ENCODE measurements at places on chromosomes 11 and 22. TPM values are rescaled to one million over a fixed set of nuclear protein-coding genes. Genes with fewer than 3 reads are reported as not detected.
A peak's percentile ranks its signal among the peaks of the same experiment; 100 is the strongest.

DNA sequence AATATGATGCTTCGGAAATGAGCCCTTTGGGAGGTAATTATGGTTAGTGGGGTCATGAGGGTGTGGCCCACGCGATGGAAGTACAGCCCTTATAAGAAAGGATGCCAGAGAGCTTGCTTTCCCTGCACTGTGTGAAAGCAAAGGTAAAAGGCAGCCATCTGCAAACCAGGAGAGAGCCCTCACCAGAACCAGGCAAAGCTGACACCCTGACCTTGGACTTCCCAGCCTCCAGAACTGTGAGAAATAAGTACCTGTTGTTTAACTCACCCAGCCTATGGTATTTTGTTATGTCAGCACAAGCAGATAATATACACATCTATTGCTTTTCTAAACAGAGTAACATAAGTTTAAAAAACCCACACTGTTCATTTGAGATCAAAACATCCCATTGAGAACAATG lies 50.7 kb downstream of the SYN3 start:
- no peak for DNase-seq

DNA sequence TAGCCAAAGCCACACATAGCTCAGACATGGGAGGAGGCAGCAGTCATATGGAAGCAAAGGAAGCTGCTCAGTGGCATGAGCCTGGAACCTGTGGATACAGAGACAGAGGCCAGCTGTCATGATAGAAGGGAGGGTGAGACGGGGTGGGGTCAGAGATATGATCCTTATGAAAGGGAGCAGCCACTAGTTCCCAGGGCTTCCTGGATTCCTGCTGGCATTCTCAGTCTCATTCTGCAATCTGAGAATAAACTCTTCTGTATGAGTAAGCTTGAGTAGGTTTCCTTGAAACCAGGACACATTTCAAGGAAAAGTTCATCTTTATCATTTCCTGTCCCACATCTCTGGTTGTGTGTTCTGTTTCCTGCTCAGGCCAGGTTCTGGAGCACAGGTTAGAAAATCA lies 220.2 kb upstream of the SNX19 start:
- no peak for DNase-seq

GRCh38 chr11:100619484-100619883 lies 67.6 kb upstream of the ARHGAP42 start:
- no peak for DNase-seq

- no peak for DNase-seq
Measured at GRCh38 chr22:26525946-26526564, 13.8 kb upstream of the TFIP11 start.

DNA sequence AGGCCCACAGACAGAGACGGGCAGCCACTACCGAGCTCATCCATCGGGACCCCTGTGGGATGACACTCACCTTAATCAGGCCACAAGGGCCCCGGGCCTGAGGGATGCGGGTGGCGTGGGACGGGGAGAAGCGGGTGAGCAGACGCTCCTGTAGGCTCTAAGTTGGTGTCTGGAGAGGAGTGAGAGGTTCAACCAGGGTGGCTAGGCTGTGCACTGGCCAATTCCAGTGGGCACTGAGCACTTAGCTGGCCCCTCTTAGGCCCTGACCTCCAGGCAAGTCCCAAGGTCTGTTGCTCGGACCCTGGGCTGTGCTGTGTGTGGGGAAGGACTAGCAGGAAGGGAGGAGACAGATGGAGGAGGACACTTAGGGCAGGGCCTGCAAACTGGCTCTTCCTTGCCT lies 139.3 kb downstream of the ST3GAL4 start:
- no peak for DNase-seq

Gene SAA4
- not detected for total RNA-seq

- DNase-seq, result no peak
Measured at GRCh38 chr22:24512043-24512442, 16.9 kb downstream of the UPB1 start.

DNA sequence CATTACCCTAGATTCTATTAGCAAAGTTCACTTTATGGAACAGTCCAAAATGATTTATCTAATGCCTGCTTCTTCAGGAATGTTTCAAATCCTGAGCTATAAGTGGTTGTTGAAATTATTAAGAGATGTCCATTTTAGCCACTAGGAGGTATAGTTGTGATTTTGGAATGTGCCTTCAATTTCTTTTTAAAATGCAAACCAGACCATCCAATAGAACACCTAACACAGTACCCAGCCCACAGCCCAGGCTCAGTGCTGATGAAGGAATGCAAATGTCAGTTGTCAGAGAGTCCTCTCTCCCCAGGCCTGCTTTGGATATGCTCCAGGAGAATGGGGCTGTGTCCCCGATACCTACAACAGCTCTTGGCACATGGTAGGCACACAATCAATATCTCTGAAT lies 85.8 kb upstream of the E2F8 start:
- DNase-seq, result no peak

Gene TRIM51G
- total RNA-seq, result 0.41 TPM

- no peak for DNase-seq
Measured at GRCh38 chr11:48182860-48183526, 33.6 kb upstream of the OR4B1 start.

GRCh38 chr11:14417617-14418374 lies 58.8 kb upstream of the RRAS2 start:
- DNase-seq, result no peak

- DNase-seq, result no peak
Measured at GRCh38 chr22:47168900-47169800, 406.7 kb downstream of the TBC1D22A start.

- no peak for DNase-seq
Measured at GRCh38 chr11:69460540-69461257, 20.8 kb upstream of the LINC01488 start.

Gene TSSK2
- total RNA-seq, result not detected

DNA sequence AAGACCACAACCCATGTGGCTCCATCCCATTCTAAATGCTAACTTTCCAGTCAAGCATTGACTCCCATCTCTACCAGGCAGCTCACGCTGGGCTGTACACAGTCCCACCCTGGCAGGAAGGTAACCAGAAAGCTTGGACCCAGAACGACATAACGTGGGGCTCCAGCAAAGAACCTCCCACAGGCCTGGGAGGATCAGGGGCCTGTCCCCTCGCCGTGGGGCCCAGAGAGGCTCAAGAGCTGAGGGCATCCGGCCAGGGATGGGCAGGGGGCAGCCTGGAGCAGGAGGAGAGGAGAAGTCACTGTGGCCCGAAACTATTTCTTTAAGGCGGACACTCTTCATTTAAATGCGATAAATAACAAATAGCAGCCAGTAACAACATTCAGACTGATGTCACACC lies 169.9 kb downstream of the SHANK2 start:
- DNase-seq, result no peak

DNA sequence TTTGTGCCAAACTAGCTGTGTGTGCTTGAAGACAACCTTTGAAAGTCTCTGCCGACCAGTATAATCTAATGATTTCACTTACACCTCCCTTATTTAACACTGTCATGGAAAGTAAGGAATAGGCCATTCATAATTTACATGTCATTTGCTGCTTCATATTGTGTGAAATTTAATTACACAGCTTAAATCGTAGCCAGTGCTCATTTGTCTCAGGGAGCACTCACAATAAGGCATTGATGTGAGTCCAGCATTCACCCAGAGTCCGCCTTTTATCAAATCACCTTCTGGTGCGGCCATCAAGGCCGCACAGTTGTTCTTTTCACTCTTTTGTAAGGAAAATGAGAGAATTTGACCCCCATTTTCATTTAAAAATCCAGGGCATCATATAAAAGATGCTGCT lies 46.9 kb downstream of the PAX6 start:
- no peak for DNase-seq

Gene NCR3LG1
- total RNA-seq, result 10.2 TPM

GRCh38 chr11:64736654-64737053 lies 7.3 kb downstream of the RASGRP2 start:
- DNase-seq, result no peak

GRCh38 chr11:13206086-13206640 lies 71.4 kb upstream of the BMAL1 start:
- no peak for DNase-seq

GRCh38 chr22:21013657-21014201 lies 1.2 kb upstream of the P2RX6 start:
- no peak for DNase-seq

Gene TMEM45B
- 0.41 TPM for total RNA-seq

DNA sequence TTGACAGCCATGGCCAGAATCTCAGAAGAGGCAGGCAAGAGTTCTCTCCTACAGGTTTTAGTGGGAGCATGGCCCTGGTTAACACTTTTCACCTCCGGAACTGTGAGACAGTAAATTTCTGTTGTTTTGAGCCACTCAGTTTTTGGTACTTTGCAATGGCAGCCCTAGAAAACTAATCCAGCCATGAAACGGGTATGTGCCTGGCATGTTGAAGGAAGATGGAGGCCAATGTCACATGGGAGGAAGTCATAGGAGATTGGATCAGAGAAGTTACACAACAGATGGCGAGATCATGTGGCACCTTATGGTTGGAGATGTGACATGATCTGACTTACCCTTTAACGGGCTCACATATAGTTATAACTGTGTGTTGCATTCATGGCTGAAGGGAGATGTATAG lies 63.2 kb upstream of the EED start:
- DNase-seq, result no peak

GRCh38 chr11:86214710-86215109 lies 29.8 kb upstream of the EED start:
- no peak for DNase-seq

GRCh38 chr11:68031144-68031464 lies 623 bp downstream of the NDUFS8 start:
- no peak for DNase-seq

GRCh38 chr22:50236731-50237409 lies 8.0 kb downstream of the TUBGCP6 start:
- no peak for DNase-seq

GRCh38 chr11:96061730-96062129 lies 137.8 kb upstream of the MTMR2 start:
- no peak for DNase-seq

- DNase-seq, result no peak
Measured at GRCh38 chr11:27501100-27501499, 5.5 kb downstream of the LIN7C start.

DNA sequence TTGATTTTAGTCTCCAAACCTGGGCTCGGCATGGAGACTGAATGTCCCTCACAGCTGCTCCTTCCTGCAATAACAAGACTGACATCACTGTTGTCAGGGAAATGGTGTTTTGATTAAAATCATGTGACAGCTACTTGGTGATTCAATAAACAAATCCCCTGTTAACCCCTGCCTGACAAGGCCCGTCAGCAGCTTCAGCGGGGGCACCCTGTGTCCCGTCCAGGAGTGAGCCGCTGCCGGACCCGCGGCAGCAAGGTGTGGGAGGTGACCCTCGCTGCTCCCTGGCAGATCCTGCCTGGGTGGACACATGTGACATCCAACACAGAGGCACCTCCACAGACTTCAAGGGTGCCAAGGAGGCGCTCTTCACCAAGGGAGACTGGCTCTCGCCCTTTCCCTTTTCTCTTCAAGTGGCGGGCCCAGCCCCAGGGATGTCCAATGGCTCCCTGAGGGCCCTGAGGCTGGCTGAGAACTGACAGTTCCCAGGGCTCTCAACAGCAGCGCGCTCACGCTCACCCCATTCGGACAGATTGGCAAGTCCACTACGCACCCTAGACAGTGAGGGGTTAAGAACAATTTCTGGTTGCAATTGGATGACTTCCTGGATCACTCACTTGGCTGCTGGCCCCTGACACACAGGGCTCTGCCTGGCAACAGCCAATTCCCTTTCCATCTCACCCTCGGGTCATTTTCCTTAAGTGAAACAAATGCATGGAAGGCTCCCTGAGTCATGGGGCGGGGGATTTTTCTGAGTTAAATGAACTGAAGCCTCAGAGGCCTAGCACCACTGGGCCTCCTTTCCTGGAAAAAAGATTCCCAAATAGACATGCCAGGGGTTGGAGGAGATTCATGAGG lies 30.7 kb downstream of the PPP2R1B start:
- DNase-seq, result peak; percentile 50

Gene SPTBN2
- total RNA-seq, result 170 TPM

Gene ELMOD1
- total RNA-seq, result 118 TPM

DNA sequence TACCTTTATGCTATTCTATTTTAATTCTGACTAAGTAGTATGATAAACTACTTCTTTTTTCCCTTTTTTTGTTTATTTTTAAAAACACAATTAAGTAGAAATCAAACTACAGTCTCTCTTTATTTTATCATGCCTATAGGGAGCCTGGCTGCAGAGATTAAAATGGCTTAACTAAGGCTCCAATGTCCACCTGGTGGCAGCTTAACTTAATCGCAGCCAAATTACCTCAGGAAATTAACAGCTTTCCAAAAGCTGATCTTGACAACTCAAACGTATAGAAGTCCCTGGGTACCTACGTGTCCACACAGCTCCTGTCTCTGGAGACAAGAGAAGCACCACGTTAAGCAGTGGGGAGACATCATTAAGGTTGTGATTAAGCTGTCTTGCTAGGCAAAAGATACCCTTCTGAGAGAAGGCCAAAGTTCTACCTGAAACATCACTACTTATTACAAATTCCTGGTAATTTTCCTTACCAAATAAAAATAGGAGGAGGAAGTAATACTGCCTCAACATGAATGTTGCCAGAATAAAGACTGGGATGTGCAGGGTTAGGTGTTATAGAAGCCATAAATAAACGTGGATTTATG lies 63.2 kb upstream of the SNX19 start:
- no peak for DNase-seq

DNA sequence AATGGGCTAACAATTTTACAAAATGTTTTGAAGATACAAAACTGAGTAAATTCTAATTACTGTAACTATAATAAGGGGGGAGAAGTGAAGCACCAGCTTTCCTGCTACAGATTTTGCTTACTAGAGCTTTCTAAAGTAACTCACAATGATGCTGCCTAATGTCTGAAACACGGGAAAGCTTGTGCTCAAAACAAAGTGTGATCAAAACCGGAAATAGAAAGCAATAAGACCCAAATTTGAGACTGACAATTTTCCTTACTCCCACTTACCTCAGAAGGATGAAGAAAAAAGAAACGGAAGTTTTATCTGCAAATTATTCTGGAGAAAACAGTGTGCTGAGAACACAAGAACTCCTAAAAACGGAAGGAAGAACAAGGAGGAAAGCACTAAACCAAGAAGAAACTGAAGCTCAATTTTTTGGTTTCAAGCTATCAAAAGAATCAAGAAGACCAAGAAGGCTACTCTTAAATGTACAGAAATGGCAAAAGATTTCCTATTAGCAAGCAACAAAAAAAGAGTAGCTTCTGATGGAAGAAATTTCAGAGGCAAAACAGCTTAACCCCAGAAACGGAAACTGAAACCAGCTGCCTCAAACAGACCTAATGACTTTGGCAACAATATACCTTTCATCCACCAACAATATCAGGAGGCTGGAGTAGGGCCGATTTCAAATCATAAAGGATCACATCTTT lies 33.4 kb downstream of the AMBRA1 start:
- DNase-seq, result no peak

Gene DKK3
- 225 TPM for total RNA-seq

Gene TUB
- total RNA-seq, result 83.2 TPM

Gene TRIM48
- not detected for total RNA-seq

DNA sequence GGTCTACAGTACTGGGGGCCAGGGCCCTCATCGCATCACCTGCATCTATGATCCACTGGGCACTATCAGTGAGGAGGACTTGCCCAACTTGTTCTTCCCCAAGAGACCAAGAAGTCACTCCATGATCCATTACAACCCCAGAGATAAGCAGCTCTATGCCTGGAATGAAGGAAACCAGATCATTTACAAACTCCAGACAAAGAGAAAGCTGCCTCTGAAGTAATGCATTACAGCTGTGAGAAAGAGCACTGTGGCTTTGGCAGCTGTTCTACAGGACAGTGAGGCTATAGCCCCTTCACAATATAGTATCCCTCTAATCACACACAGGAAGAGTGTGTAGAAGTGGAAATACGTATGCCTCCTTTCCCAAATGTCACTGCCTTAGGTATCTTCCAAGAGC lies 3.8 kb upstream of the PPFIBP2 start:
- no peak for DNase-seq

- no peak for DNase-seq
Measured at GRCh38 chr11:64366751-64367150, 7.8 kb downstream of the RPS6KA4 start.

Measured in frontal cortex (tissue), 4 donors.